ENCODE measurements at places on chromosomes 5 and 9.

GRCh38 chr5:139050432-139050831 lies 147.7 kb downstream of the SIL1 start:
- DNase-seq = no peak

DNA sequence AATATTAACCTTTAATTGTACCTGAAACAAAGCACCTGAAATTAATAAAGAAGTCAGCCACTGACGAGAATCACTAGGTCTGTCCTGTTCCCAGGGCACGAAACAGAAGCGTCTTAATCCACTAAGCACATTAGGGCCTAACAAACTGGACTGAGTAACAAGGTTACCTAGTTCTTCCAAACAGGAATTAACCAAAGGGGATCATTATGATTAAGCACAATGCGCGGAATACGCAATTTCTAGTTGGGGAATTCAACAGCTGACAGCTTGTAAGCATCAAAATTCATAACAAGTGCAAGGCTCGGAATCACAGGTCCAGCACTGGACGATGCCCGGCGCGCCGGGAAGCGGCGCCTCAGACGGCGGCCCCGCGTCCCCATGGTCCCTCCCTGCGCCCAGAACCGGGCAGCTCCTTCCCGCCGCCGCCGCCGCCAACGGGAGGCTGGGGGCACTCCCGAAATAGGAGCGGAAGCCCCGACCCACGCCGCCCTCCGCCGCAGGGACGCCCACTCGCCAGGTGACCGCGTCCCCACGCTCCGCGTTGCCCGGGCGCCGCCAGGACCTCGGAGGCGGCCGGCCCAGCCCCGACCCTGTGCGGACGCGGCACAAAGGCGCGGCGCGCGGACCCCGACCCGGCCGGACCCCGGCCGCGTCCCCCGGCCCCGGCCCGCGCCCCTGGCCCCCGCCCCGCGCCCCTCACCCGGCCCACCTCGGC lies 898 bp downstream of the CAMSAP1 start:
- DNase-seq = peak; percentile 32

- DNase-seq = no peak
These were observed 506.6 kb upstream of the MPDZ start for GRCh38 chr9:13786131-13786530.

DNA sequence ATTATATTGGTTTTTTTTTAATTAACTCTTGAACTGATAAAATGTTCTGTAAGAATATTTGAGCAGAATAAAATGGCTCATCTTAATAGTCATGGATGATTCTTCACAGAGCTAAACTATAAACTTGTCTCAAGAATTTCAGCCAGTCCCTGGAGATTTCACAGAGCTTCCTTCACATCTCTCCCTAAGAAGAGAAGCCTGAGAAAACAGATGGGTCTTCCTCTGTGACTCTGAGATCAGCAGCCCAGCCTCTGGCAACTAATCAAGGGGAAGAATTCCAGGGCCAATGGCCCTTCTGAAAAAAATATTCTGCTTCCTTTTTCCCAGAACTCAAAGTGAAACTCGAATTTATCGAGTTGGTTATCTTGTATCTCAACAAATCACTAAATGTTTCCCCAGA lies 122.2 kb upstream of the ITGA1 start:
- DNase-seq = no peak

- no peak for DNase-seq
These were observed 112.0 kb downstream of the ADAMTS16 start for GRCh38 chr5:5252106-5252505.

- DNase-seq = no peak
These were observed 384.7 kb downstream of the BNC2 start for GRCh38 chr9:16485575-16486321.

GRCh38 chr9:83554278-83554677 lies 16.1 kb upstream of the FRMD3 start:
- DNase-seq = no peak

- no peak for DNase-seq
These were observed 72.9 kb downstream of the ARSB start for GRCh38 chr5:78912085-78912771.
